ENCODE measurements at places on chromosomes 3 and 15. TPM values are rescaled to one million over a fixed set of nuclear protein-coding genes. Genes with fewer than 3 reads are reported as not detected.

FBXL22 gene
- 0.32 TPM for total RNA-seq

BSN gene
- under 0.01 TPM for total RNA-seq

NAALADL2 gene
- total RNA-seq: 81.0 TPM

CACNA2D2 gene
- total RNA-seq: not detected

PYGO1 gene
- 5.4 TPM for total RNA-seq

HYAL3 gene
- 3.0 TPM for total RNA-seq

SAMD7 gene
- not detected for total RNA-seq

ZMYND10 gene
- 1.5 TPM for total RNA-seq

ST3GAL6 gene
- not detected for total RNA-seq

REC114 gene
- total RNA-seq: not detected

MEGF11 gene
- total RNA-seq: not detected

PLSCR4 gene
- total RNA-seq: 51.2 TPM

SPSB4 gene
- not detected for total RNA-seq

IQCF5 gene
- total RNA-seq: not detected

SH2D7 gene
- total RNA-seq: not detected

All from GM23248 (cell line).